ENCODE measurements at places on chromosomes 11 and 22.

DNA sequence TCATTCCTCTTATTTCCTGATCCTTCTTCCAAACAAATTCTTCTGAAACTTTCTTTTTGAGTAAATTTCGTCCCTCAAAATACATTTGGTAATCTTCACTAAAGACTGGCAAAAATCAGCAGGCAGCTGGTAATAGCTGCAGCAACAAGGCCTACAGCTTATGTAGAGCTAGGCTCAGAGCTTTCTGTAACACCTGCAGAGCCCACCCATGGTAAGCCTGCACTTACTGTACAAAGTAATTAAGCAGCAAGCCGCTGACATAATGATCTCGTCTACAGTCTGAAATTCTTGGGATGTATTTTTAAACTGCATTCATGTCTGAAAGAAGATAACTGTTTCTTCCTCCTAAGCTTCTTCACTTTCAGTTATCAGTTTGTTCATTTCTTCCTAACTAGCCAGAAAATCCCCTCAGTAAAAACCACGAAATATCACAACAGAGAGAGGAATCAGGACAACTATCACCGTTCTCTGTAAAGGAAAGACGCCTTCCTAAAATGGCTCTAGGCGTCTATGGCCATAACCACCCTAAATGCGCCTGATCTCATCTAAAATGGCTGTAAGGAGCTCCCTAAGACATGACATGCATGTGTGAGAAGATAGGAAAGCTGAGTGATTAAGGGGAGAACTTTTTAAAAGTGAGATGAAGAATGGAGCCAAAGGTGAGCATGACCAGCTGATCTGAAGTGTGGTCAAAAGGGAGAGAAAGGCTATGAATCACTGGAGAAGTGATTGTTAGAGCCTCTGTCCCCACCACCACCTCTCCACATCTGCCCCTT, 56.2 kb downstream of the DENND5A start:
- no peak for DNase-seq

- no peak for DNase-seq
Measured at GRCh38 chr22:49746065-49746464, 81.6 kb downstream of the BRD1 start.

- no peak for DNase-seq
Measured at GRCh38 chr11:2547806-2548205, 103.0 kb downstream of the KCNQ1 start.

- no peak for DNase-seq
Measured at GRCh38 chr22:23774114-23774921, 1.7 kb downstream of the MMP11 start.

GRCh38 chr11:444396-445144, 2.8 kb upstream of the ANO9 start:
- no peak for DNase-seq
